Skeletal muscle cell (primary cell): ENCODE measurements at places on chromosomes 2 and 18.

DNA sequence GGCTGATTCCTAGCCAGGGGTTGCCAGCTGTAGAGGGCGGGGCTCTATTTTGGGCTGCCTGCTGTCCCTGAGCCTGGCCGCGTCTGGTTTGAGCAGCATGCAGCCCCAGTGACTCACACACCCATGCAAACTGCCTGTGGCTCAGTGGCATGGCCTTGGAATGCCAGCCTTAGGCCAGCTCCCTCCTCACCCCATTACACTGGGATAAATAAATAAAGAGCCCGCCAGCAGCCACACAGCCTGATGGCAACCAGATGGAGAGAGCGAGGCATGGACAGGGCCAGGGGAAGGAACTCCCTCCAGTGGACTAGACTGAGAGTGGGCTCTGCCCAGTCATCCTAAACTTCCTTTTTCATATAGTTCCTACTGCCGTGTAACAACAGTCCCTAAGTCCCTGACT lies 18.3 kb downstream of the NHEJ1 start:
- DNase-seq = peak; percentile 28

- DNase-seq = no peak
These were observed 14.3 kb upstream of the MFF start for GRCh38 chr2:227310756-227311110.

- no peak for DNase-seq
These were observed 11.8 kb downstream of the UCN start for GRCh38 chr2:27296481-27296880.

- no peak for DNase-seq
These were observed 24.4 kb downstream of the MRPL33 start for GRCh38 chr2:27795868-27796277.

DNA sequence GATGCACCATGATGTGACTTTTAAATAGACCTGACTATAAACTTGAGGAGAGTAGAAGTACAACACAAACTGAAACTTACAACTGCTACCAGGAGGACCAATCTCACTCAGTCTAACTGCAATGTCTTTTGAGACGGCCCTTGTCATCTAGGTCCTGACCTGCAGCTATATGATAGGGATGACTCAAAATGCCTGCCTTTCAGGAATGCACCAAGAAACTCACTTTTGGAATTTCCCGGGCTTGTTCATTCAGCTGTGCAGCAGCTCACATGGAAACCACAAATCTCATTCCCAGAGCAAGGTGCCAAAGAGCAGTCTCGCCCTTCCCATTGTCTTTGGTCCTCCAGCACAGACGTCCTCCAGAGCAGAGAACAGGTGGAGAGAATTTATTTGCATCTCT lies 113.7 kb downstream of the SPOPL start:
- peak; percentile 52 for DNase-seq

DNA sequence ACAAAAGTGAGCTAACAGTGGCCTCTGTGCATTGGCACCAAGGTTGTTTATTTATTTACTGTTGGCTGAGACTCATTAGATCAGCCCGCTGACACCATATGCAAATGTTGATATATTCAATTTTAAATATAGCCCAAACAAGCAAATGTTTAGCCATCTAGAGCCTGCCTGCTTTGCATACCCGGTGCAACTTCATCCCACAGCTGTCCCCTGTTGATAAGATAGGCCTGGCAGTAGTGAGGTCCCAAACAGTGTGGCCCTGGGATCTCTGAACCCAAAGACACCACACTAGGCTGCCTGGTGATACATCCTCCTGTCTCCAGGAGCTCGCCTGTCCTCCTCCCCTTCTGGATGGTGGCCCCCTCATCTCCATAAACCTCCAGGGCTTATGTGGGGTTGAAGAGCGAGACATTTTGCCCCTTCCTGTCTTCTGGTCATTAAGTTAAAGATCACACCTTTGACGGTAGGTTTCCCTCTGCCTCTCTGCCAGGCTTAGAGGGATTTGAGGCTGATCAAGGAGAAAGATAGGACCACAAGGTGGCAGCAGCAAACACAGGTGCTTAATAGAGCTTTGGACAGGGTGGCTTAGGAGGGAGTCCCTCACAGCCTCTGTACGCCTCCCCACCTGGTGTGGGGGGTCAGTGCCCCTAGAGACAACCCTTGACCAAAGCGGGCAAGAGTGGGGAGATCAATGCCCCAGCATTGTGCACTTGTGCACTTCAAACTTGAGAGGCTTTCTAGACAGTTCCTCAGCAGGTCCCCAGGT lies 23.7 kb upstream of the MYO5B start:
- no peak for DNase-seq

- DNase-seq = no peak
These were observed 9.0 kb downstream of the RNF144A start for GRCh38 chr2:6926071-6926732.

GRCh38 chr18:78527984-78528383 lies 451.6 kb upstream of the SALL3 start:
- no peak for DNase-seq

DNA sequence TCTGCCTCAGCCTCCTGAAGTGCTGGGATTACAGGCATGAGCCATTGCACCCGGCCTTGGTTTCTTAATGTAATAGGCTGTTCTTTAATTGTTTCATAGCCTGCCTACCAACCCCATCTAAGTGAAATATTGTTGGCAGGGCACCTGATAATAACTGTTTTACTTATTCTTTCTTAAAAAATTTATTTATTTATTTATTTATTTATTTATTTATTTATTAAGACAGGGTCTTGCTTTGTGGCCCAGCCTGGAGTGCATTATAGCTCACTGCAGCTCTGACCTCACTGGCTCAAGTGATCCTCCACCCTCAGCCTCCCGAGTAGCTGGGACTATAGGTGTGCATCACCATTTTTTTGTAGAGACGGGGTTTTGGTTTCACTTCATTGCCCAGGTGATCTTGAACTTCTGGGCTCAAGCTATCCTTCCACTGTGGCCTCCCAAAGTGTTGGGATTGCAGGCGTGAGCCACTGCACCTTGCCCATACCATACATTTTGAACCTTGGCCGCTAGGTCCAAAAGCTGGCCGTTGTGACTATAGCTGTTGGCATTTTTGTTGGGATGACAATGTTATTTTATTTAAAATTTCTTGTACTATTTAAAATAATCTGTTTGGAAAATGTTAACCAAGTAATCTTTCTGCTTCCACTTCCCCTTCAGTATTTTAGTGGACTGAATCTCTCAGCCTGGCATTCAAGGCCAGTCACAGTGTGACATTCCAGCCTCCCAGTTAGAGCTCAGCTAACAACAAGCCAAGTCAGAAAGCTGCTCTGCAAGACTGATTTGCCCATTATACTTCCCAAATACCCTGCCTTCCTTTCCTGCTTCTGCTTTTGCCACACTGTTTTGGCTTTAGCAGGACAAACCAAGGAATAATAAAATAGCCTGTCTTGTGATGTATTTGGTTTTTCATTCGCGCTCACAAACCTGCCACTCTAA lies 52.4 kb downstream of the BABAM2 start:
- DNase-seq = no peak

GRCh38 chr2:127611076-127611925 lies 34.7 kb upstream of the GPR17 start:
- DNase-seq = no peak

DNA sequence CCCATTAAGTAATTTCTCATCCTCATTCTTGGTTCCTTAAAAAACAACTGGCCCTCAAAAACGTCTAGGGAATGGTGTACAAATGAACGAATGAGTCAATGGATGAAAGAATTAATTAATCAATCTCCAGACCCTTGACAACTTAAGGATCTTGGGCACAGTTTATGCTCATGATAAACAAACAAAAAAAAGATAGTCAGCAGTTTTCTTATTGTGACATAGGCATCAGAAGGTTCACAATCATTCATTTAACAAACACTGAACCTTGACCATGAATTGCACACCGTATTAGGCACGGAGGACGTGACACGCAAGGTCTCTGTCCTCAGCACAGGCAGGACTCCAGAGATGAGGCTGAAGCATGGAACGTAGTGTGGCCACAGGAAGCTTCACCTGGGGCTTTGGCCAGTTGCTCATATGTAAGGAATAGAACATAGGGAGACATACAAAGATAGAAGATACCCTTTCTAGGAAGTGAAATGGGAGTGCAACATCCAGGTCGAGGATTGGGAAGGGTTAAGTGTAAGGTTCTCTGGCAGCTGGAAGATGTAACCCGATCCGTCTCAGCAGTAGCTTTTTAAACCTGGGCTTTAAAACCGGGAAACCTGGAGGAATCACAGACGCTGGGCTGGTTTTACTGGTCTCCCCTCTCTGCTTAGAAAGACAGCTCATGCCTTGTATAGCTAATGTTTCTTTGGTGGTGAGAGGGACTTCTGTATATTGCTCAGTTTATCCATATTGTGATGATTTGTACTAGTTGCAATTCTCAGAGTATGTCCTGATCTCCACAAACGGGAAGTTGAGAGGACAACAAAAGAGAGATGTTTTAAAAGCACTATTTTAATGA lies 8.9 kb upstream of the LTBP1 start:
- DNase-seq = no peak

DNA sequence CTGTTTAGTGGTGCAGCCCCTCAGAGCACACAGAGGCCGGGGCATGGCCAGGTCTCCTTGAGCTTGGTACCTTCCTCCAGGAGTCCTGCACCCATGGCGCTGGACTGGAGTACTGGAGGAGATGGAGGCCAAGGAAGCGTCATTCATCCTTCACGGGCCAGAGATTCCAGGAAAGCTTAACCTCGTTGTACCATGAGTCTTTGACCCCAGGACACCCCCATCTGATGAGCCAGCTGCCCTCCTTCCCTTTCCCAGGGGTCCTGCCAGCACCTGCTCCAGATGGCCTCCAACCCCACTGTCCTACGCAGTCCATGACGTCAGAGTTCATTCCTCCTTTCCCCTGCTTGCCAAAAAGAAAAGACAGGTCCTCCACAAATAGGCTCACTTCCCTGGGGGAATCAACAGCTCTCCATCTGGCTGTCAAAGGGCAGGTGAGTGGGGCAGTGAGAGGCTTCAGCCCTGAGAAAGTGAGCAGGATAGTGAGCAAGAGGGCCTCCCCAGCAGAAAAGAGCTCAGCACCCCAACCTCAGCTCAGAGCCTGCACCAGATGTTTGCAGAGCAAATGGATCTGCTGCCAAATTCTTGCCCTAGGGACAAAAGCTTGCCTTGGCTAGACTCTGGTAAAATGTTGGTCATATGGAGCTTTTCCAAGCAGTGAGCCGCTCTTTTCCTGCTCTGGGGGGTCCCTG lies 4.5 kb upstream of the NPPC start:
- DNase-seq = peak; percentile 34

GRCh38 chr2:121583555-121583954 lies 52.9 kb downstream of the RNU4ATAC start:
- no peak for DNase-seq

GRCh38 chr2:130957915-130958314 lies 121.2 kb downstream of the ARHGEF4 start:
- DNase-seq = no peak

DNA sequence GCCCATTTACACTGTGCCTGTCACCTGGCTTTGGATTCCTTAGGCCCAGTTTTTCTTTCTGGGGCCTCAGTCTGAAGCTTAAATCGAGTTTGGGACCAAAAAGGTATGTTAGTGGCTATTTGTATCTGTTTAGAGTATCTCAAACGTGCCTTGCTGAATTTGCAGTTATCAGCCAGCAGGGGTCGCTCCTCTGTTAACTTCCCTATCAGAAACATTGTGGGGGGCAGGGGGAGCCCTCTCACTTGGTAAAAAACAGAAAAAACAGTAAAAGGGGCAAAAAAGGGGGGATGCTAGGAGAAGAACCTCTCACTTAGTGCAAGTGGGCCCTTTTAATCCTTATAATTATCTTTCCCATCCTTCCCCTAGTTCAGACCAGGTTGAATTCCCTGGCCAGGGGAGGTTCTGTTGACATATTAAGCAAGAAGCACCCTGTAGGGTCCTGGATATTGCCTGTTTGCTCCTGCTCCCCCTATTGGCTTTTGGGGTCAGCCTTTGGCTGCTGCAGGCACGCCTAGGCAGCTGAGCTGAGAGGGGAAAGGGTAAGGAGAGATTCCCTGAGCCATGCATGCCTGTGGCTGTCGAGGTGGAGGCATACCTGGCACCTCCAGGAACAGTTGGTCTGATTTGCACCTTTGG lies 8.8 kb upstream of the IFIH1 start:
- DNase-seq = no peak

- no peak for DNase-seq
These were observed 463 bp downstream of the HS1BP3 start for GRCh38 chr2:20650393-20650876.

DNA sequence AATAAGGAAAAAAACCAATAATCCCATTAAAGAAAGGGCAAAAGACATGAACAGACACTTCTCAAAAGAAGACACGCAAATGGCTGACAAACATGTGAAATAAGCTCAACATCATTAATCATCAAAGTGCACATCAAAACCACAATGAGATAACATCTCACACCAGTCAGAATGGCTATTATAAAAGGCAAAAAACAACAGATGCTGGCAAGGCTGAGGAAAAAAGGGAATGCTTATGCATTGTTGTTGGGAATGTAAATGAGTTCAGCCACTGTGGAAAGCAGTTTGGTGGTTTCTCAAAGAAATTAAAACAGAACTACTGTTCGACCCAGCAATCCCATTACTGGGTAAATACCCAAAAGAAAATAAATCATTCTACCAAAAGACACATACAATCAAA lies 285.6 kb downstream of the NR4A2 start:
- no peak for DNase-seq

GRCh38 chr2:217263756-217264155 lies 403.9 kb upstream of the TNP1 start:
- no peak for DNase-seq

- no peak for DNase-seq
These were observed 40.4 kb downstream of the NAT8 start for GRCh38 chr2:73601780-73602179.

DNA sequence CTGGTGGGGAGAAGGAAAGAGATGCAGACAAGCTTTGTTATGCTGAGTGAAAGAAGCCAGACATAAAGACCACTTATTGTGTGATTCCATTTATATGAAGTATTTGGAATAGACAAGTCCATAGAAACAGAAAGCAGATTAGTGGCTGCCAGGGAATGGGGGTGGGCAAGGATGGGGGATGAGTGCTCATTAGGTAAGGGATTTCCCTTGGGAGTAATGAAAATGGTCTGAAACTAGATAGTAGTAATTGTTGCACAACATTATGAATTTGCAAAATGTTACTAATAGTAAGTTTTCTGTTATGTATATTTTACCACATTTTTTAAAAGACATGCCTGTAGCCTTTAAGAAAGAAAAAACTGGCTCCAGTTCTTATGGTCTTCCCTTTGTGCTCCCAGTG lies 154.9 kb downstream of the LNPK start:
- DNase-seq = no peak

DNA sequence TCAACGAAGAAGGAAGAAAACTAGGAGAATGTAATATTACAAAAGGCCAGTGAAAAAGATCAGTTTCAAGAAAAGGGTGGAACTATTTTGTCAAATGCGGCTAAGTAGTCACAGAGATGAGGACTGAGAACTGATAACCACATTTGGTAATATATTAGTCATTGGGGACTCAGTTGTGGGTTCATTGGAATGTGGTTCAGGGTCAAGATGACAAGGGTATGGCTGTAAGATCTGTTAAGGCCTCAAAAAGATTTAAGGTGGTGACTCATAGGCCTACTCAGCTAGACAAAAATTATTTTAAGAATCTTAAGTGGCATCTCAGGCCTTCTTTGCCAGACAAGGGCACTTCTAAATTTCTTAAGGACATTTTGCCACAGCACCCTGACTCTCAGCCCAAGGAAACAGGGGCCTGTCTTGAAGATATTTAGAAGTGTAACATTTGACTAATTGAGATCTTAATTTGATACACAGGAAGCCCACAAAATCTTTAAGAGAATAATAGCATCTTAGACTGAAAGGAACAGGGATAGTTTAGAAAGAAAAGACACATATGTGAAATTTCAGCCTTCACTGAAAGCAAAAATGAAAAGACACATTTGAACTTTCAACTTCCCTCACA lies 81.3 kb downstream of the STRADB start:
- peak; percentile 81 for DNase-seq
